Stimulated activated CD4-positive, alpha-beta T cell treated with anti-CD3 and anti-CD28 coated beads, TNF-alpha, amount 100 ng/mL, for 48 hours (primary cell): ENCODE measurements at places on chromosomes 11 and 22.

- no peak for DNase-seq
These were observed 193.4 kb downstream of the BARX2 start for GRCh38 chr11:129569007-129569406.

DNA sequence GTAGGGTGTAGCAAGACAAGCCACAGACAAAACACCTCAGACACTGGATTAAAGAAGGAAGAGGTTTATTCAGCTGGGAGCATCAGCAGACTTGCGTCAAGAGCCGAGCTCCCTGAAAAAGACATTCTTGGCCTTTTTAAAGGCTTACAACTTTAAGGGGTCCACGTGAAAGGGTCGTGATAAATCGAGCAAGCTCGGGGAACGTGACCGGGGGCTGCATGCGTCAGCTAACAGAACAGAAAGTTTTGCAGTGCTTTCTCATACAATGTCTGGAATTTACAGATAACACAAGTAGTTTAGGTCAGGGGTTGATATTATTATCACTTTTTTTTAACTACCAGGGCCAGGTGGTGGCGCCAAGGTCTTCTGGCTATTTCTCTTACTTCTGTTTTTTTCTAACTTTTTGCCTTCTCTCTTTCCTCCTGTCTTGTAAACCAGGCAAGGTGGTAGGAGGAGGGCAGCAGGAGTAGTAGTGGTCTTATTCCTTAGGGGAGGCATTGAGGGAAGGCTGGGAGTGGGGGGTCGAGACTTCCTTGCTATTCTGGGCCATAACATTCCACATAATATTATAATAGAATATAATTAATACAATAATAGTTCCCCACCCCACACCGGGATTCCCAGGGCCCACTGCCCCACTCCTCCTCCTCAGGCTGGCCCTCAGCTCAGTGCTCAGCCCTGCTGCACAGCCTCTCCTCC lies 587 bp upstream of the ALDH3B1 start:
- no peak for DNase-seq

DNA sequence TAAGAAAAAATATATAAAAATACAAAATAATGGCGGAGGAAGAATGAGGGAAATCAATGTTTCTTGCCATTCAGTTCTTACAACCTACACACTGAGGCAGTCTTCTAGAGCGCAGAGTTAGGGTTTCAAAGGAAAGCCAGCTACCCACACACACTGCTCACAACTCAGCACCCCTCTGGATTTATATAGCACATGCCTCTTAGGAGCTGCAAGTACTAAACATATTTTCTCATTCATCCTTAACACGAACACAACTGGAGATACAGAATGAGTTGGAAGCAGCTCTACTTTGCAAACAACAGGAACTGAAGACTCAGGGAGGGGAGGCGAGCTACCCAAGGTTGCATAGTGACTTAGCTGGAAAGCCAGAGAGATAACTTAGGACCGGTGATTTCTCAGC lies 293.8 kb downstream of the CTTN start:
- no peak for DNase-seq

DNA sequence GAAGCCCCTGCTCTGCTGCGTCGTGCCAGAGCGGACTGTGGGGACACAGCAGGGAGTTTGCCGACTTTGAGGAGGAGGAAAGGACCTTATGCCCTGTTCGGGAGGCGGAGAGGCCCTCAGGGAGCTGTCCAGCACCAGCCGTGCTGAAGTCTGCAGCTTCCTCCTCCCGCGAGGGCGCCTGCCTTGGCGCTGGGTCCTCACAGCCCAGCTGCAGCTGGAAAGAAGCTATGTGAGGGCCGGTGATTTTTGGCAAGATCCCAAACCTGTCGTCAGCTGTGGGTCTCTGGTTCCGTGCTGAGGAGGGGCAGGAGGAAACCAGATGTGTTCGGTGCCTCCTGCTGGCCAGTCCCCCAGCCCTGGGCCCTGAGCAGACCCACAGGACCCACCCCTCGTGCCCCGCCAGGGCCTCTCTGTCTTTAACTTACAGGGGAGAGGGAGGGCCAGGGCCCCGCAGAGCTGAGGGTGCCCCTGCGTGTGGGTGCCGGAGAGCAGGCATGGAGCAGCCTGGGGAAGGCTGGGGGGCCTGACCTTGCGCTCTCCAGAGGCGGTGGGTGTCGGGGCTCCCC lies 12.0 kb downstream of the BRSK2 start:
- DNase-seq = no peak

DNA sequence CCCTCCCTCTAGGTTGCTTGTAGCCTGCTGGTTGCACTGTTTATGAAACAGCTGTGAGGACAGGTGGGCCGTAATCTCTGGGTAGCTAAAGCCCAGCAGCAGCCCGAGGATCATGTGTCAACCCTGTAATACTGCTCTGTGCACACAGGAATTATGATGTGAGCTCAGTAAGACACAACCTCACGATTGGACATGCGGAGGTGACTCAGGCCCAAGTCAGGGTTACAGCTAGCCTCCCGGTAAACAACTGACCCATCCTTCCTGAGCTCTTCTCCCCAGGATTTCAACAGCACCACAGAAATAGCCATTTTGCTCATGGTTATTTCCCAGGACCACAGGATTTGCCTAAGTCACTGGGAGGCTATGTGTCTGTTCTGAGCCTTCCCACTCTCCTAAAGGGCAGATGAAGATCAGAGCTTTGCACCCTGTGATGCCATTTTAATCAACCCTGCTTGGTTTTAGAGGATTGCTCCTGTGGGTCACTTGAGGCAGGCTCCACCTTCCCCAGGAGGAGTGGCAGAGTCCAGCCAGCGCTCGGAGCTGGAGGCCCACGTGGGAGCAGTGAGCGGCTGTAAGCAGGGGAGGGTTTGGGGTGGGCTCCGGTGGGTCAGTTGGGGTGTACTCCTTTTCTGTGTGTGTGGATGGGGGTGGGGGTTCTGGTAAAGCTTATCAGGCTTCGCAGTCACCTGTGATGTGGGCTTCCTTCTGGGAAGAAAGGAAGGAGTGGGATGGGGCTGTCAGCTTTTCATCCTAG lies at the start of gene AMPD3:
Gene AMPD3, plus strand, starts transcription at position 387 of the 754 bp plus-strand sequence. CDS start 6,256 bp downstream, outside the sequence.
- DNase-seq = no peak

DNA sequence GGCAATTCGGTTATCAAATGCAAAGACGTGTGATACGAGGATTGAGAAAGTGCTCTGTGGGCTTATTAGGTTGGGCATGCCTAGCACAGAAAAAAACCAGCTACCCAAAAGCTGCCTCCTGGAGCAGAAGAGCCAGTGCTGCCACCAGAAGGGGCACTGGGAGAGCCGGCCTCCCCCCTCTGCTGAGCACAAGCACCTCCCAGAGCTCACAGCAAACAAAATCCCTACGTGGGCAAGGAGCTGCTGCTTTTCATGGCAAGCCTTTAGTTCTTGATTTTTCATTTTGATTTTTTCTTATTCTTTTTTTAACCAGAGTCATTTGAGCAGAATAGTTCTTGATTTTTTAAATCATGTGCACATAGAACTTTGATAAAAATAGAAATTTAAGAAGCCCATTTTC lies 12.8 kb downstream of the RPUSD4 start:
- no peak for DNase-seq

GRCh38 chr11:103619480-103619879 lies 417.0 kb upstream of the DDI1 start:
- no peak for DNase-seq

- DNase-seq = no peak
These were observed 105.7 kb downstream of the RASSF10 start for GRCh38 chr11:13114566-13115379.

DNA sequence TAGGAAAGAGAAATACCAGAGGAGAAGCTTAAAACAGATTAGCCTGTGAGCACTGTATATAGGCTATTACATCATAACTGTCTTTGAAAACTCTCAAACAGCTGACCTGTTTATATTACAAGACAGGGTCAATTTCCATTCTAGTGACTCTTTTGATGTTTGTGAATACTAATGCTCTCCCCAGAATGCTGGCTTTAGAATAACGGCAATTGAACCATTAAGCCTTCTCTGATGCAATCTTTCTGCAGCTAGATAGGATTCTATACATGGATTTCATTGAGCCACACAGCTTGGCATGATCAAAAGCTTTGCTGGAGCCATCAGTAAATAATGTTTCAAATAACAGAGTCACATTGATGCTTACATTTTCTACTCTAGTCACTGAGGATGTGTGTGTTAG lies 122.7 kb upstream of the FAT3 start:
- no peak for DNase-seq

DNA sequence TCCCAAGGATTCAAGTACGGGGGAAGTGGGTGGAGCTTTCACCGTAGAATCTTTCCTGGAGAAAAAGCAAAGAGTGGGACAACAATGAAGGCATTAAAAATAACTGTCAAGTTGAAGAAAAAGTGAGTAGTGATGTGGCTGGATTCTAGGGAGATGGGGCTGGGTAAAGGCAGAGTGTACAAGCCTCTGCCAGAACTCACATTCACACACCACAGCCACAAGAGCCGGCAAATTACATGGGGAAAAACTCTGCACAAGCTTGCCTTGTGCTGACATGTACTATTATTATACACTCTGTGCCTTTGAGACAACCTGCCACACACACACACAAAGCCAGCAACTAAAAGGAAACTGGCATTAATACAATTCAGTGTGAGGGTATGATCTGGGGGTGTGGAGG lies 182.6 kb downstream of the LARGE1 start:
- DNase-seq = no peak

DNA sequence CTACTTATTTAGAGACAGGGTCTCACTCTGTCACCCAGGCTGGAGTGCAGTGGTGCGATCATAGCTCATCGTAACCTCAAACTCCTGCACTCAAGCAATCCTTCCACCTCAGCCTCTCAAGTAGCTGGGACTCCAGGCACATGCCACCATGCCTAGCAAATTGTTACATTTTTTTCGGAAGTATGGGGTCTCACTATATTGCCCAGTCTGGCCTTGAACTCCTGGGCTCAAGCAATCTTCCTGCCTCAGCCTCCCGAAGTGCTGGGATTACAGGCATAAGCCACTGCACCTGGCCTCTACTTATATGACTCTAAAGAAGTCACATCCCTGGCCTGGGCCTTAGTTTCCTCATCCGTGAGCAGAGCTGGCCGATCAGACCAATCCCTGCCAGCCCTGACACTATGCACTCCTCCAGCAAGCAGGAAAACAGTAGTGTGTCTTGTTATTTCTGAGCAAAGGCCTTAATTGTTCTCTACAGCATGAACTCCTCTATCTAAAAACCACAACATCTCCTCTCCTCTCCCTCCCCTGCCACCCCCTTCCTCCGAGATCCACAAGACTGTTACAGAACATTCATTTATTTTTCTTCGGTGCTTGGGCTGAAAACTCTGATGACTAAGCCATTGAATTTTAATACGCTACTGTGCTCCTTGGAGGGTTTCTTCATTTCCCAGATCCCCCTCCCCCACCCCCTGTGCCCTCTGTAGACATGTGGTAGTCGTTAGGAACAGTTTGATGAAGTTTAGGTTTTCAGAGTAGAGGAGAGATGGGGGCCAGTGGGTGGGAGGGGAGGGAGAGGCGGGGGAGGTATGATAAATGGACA lies 91.5 kb downstream of the ABTB2 start:
- no peak for DNase-seq

GRCh38 chr11:8201644-8202365 lies 33.0 kb upstream of the RIC3 start:
- no peak for DNase-seq

- DNase-seq = no peak
These were observed 35.9 kb downstream of the RPL3 start for GRCh38 chr22:39283322-39284141.
